CD4-positive, alpha-beta T cell treated with Interleukin-12 subunit alpha and Interleukin-12 subunit beta, for 1 hour (primary cell): ENCODE measurements at places on chromosomes 11 and 22.

GRCh38 chr11:134677397-134677822 is 265.4 kb upstream of the B3GAT1 start:
- no peak for DNase-seq

DNA sequence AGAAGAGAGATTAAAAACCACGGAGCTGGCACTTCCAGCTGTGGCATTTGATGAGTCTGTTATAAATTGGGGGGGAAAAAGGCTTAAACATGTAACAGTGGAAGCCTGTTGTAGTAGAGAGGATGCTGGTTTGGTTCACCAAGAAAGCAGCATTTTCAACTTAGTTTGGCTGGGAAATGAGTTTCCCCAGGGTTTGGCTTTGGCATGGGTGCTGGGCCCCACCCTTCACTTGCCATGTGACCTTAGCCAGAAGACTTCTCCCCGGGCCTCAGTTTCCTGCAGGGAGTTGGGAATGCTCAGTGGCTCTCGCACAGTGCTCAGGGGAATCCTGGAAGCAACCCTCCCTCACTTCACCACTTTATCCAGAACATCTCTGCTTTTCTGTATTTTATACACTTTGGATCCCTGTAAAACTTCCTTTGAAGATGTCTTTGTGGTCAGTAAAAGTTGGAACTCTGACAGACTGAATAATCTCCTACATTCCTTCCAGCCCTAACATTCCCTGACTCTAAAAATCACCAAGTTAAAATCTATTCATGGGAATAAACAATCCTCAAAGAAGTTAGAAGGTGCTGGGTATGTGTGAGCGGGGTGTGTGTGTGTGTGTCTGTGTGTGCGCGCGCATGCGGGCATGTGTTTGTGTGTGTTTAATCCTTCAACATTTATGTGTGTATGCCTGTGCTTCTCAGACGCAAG is 166.0 kb downstream of the TENM4 start:
- DNase-seq, result no peak

DNA sequence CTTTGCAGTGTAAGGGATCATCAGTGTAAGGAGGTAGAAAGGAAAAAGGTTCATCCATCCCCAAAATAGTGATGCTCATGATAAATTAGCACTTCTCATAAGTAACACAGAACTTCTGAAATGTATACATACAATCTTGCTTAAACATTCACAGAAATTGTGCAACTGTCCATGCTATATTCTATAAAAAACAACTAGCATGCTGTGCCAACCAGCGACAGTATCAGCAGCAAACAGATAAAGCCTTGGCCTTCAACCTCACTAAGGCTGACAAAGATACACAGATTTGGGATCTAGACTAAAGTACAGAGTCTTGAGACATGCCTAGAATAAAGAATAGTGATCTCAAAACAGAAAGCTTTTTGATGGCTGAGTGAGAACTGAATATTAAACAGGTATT is 74.1 kb upstream of the CHRM4 start:
- no peak for DNase-seq

DNA sequence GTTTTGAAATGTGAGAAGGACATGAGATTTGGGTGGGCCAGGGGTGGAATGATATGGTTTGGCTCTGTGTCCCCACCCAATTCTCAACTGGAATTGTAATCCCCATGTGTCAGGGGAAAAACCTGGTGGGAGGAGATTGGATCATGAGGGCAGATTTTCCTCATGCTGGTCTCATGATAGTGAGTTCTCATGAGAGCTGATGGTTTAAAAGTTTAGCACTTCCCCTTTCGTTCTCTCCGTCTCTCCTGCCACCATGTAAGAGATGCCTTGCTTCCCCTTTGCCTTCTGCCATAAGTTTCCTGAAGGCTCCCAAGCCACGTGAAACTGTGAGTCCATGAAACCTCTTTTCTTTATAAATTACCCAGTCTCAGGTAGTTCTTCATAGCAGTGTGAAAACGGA is 113.5 kb downstream of the FCHSD2 start:
- DNase-seq, result no peak

GRCh38 chr22:28892175-28892731 is 8.9 kb downstream of the ZNRF3 start:
- no peak for DNase-seq
